Astrocyte (in vitro differentiated cells and primary cell): ENCODE measurements at places on chromosomes 5 and 9.

DNA sequence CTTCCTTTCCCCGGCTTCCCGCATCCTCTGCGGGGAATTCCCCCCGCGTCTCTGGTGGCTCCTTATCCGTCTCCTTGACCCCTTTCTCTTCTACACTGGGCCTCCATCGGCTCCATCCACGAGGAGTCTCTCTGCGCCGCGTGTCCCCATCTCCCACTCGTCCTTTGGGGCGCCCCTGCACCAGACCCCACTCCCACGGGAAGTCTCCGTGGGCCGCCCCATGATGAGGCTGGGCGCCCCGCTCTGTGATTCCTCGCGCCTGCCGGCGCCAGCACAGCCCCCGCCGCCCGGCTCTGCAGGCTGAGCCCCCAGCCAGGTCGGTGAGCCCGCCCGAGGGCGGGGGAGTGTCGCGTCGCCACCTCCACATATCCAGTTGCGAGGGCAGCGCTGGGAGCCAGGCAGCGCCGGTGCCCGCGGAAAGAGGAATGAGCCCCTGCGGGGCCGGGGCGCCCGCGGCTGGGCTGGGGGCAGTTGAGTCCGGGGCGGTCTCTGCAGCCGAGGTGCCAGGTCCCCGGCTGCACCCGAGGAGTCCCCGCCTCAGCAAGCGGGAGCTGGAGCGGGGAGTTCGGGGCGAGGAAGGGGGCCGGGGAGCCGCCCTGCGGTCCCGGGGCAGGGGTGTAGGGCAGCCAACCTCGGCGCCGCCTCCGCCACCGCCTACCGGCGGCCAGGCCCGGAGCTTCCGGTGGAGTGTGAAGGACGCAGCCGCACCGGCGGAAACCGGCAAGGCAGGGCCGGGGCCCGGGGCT is 2.1 kb upstream of the TRAF1 start:
- DNase-seq: no peak

GRCh38 chr5:22319798-22320197 is 533.3 kb downstream of the CDH12 start:
- no peak for DNase-seq

DNA sequence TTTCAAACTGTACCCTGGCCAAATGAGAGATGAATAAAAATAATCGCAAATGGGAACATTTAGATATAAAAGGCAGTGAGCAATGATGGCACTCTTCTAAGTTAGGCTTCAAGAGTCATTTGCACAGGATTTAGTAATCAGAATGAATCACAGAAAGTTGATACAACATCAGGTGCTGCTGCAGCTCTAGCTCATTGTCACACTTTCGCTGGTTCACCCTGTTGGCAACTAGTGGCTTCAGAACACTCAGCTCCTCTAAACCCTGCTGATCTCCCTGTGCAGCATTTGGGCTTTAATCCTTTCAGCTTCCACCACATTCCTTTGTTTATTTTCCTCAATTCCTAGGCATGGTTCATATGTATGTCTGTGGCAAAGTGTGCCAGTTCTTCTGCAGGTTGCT is 2071.2 kb upstream of the CDH6 start:
- no peak for DNase-seq

- DNase-seq: peak; percentile 3
Measured at GRCh38 chr9:28073270-28073669, 500.0 kb upstream of the C9orf72 start.

DNA sequence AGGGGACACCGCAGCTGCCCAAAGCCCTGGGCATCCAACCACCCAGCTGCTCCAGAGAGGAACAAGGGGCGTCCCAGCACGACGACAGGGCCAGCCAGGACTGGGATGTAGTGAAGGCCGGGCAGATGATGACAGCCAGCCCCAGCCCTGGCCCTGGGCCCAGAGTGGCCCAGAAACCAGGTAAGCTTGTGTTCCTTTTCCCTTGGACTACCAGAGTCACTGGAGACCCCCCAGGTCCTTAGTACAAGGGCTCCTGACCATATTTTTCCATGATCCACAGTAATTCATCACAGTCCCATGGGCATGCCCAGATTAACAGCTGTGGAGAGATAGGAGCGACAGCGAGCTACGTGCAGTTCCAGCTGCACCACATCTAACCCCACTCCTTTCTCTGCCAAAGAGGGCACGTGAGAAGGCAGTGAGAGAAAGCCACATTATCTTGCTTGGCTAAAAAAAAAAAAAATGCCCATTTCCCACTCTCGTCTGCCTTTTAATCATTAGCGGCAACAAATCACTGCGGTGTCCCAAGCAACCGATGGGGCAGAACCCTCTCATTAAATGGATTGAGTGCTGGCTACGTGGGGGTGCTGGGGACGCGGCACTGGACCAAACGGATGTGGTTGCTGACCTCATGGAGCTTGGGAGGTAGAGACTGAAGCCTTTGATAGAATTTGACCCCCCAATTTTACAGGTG is 21.7 kb upstream of the SYNPO start:
- peak; percentile 78 for DNase-seq

DNA sequence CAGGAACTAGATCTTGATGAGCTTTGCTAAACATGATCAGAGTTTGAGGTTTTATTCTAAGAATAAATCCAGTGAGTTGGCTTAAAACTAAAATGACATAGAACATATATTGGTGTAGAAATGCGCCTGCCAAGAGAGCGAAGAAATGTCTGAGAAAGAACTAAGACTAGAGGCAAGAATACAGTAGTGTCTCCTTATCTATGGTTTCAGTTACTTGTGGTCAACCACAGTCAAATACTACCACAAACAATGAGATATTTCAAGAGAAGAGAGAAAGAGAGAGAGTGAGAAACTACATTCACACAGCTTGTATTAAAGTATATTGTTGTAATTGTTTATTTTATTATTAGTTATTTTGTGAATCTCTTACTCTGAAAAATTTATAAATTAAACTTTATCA is 254.4 kb upstream of the CDH10 start:
- peak; percentile 72 for DNase-seq

DNA sequence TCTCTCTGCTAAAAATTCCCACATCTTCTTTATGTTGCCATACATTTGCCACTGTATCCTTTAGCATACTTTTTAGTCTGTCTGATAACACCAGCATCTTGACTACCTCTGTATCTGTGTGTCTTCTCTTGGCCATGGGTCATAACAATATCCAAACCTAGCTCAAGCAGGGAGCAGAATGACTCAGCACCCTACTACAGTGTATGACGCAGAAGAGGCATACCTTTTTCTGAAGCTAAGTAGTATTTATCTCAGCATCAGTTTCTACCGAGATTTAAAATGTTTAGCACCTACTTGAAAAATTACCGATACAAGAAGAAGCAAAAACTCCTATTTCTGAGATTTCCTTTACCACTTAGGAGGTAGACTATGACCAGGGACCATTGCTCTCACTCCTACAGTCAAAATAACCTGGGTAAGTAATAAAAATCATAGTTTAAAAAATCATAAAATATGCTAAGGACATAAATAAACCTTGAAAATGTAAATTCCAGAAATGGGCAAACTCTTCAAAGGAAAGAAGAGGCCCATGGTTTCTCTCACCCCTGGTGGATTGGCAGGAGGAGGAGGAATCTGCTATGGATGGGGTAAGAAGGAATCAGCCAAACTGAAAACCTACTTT is 286.5 kb downstream of the MAST4 start:
- peak; percentile 80 for DNase-seq

DNA sequence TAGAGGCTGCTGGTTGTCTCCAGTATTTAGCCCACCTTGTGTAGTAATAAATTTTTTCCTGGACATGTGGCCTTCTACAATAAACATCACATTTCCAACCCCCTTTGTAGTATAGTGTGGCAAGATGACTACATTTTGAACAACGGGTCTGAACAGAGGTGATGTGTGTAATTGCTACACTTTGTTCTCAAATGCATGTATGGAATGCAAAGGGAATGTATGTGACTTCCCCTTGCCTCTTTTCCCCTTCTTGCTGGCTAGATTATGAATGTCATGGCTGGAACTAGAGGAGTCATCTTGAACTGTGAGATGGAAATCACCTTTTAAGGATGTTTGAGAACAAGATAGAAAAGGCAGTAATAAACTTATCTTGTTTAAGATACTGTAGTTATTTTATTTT is 54.5 kb downstream of the PRR16 start:
- DNase-seq: no peak

DNA sequence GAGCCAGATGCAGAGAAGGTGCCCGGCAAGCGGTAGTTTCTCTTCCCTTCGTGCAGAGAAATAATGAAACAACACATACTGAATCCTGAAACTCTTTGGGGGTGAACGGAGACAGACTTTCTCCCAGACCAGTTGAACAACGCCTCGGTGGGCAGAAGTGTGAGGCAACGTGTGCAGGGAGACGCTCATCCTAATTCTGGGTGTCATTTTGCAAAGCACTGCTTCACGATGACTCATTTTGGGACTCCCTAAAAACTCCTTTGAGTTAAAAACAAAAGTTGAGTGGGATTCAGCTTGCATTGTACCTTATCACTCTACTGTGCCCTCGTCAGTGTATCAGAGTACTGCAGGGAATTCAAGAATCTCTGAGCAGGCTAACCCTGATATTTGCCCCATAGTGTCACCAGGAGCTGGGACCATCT is 3.5 kb upstream of the NEK6 start:
- no peak for DNase-seq

DNA sequence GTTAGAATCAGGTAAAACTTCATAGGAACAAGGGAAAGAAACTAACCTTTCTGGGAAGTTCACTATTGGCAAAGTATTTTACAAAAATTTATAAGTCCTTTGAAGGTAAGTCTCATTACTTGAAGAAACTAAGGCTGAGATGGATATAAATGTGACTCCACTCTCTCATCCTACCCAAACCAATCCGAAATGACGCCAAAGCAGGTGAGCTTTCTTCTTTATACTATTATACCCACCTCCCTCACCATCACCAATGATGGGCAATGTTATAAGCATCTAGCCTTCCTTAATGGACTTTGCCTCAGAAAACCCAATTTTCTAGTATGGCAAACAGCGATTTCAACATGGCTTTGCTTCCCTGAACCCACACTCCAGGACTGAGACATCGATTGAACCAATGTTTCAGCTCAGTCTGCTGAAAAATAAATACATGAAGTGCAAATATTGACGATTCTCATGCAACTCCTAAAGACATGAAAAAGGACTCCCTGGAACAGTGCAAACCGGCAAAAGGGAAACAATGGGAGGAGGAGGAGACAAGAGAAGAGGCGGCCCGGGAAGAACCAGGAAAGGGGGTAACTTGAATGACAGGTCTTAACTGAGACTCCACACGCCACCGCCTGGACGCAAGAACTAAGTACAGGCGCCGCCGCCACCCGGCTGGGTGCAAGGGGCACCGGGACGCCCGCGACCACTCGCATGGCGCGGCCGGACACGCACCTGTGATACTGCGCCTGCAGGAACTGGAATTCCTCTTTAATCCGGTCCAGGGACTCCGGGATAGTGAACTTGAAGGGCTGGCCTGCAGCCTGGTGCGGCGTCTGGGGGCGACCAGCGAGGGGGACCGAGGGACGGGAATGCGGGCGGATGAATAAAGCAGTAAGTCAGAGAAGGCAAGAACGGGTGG is 2.5 kb downstream of the TLE1 start:
- DNase-seq: peak; percentile 72

DNA sequence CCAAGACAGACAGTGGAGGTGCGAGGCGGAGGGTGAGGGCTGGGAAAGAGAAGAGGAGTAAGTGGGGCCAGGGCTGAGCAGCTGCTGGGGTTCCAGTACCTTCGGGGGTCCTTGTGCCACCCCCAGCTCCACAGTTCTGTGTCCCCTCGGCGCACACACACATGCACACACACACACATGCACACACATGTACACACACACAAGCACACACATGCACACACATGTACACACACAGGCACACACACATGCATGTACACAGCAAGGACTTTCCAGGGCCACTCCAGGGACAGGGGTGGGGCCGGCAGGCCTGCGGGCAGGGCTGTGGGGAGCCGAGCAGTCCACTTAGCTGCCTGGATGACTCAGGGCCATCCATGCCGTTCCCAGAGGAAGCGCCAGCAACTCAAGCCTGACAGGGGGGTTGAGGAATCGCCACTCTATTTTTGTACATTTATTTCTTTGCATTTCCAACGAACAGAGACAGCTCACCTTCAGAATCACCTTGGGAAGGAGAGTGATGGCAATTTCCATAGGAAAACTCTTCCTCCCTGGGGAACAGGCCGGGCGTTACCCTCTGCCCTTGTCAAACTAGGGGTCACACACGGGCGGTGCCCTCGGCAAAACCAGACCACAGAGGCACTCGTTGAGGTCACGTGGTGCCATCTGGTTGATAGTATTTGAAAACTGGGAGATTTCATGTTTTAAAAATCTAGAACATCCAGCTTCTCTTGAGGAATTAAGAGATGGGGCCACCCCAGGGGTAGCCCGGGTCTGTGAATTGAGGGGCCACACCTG is 135.7 kb downstream of the ADAMTS2 start:
- DNase-seq: peak; percentile 59

DNA sequence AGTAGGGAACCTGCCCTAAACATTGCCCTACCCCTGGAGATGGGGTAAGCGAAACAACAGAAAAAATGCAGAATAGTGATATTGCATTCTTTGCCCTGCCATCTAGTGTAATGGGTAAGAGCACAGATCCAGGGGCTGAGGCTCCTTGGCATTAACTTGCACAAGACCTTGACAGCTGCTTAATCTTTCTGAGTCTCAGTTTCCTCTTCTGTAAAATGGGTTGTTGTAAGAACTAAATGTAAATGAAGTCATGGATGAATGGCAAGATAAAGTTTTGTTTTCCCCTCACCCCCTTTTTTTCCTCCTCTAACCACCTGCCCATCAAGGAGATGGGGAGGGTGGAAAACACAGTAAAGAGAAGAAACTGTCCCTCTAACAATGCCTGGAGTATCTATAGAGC is 47.7 kb upstream of the ZNF366 start:
- DNase-seq: no peak

GRCh38 chr5:14452685-14453454 is 128.7 kb upstream of the OTULINL start:
- peak; percentile 44 for DNase-seq

GRCh38 chr9:132424857-132425674 is 15.1 kb downstream of the CFAP77 start:
- DNase-seq: no peak

GRCh38 chr9:88791105-88791805 is 200.0 kb upstream of the S1PR3 start:
- peak; percentile 99 for DNase-seq

- no peak for DNase-seq
Measured at GRCh38 chr9:81474792-81475191, 214.6 kb downstream of the TLE1 start.

DNA sequence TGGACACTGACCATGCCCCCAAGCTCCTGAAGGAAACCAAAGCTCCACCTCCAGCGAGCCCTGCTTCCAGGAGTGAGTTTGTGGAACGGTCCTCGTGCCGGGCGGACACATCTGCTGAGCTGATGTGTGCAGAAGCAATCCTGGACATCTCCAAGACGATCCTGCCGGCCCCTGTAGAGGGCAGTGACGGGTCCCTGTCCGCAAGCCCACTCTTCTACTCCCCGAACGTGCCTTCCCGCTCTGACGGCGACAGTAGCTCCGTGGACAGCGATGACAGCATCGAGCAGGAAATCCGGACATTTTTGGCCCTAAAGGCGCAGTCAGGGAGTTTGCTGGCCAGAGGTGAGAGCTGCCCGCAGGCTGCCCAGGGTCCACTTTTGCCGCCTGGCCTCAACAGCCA is 6.2 kb downstream of the PPP1R26 start:
- DNase-seq: no peak

GRCh38 chr9:7316166-7316795 is 483.3 kb downstream of the DMAC1 start:
- DNase-seq: peak; percentile 6

GRCh38 chr9:75911390-75911789 is 20.9 kb downstream of the PCSK5 start:
- DNase-seq: no peak

- no peak for DNase-seq
Measured at GRCh38 chr5:96967400-96967799, 31.5 kb downstream of the LNPEP start.
